ENCODE measurements at places on chromosomes 1 and 21.
A peak's percentile ranks its signal among the peaks of the same experiment; 100 is the strongest.

DNA sequence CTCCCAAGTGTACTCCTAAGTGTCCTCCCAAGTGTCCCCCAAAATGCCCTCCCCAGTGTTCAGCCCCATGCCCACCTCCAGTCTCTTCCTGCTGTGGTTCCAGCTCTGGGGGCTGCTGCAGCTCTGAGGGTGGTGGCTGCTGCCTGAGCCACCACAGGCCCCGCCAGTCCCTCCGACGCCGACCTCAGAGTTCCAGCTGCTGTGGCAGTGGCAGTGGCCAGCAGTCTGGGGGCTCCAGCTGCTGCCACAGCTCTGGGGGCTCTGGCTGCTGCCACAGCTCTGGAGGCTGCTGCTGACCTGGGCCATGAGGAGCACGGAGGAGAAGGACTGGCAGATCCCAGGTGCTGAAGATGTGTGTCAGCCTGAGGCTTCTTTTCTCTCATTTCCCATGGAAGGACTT, 993 bp downstream of the LCE5A start:
- no peak for DNase-seq

- peak; percentile 47 for DNase-seq
Observed at GRCh38 chr1:118979754-118980575, 8.2 kb downstream of the TBX15 start.

GRCh38 chr1:246773213-246773641, 49.0 kb downstream of the SCCPDH start:
- no peak for DNase-seq

DNA sequence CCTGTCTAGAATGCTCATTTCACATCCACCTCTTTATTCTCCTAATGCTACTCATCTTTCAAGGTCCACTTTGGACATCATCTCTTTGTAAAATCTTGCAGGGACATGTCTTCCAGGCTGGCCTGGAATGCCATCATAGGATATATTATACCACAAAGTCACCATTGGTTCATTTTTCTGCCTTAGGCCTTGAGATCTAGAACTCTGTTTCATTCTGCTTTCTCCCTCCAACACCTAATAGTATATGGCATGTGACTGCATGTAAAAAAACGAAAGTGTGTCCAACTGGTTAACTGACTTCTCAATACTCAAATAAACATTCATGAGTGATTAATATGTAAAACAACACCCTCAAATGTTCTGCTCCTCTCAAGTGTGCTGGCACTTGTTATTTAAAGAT, 84.1 kb downstream of the RGS2 start:
- DNase-seq: no peak

- DNase-seq: no peak
Observed at GRCh38 chr1:48031676-48032075, 34.5 kb upstream of the TRABD2B start.

- DNase-seq: no peak
Observed at GRCh38 chr21:46268371-46268770, 17.0 kb downstream of the MCM3AP start.

GRCh38 chr1:218995091-218995665, 178.5 kb upstream of the LYPLAL1 start:
- no peak for DNase-seq

DNA sequence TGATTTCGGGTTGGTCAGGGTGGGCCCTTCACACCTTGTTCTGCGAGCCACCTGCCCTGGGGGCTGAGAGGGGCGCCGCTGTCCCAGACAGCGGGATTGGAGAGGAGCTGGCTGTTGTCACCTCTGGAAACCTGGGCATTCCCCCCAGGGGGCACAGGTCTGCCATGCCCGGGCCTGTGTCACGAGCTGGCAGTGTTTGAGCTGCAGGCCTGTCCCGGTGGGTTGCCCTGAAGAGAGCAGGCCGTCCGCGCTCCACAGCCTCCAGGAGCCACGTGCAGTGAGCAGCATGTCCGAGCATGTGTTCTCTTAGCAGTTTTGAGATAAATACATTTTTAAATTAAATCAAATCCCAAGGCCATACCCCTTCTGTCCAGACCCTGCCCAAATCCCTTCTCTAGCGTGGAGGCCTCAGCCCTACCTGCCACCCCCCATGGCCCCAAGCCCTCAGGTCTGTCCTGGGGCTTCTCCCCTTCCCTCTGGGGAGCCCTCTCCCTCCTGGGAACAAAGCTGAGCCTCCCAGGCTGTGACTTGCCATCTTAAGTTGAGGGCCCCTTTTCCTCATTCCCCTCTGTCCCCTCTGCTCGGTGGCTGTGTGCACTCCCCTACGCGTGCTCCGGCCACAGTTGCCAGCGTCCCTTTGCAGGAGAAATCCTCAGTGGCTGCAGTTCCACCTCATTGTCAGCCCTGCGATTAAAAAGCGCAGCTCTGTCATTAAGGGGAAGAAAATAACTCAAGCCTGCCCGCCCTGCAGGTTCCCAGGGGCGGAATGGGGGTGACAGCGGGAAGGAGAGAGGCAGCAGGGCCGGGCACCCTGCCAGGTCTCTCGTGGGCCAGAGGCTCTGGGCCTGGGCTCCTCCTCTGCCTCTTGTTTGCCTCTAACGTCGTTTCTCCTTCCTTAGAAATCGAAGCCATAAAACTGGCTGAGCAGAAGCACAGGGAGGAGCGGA, 26.6 kb downstream of the SLX9 start:
- no peak for DNase-seq

DNA sequence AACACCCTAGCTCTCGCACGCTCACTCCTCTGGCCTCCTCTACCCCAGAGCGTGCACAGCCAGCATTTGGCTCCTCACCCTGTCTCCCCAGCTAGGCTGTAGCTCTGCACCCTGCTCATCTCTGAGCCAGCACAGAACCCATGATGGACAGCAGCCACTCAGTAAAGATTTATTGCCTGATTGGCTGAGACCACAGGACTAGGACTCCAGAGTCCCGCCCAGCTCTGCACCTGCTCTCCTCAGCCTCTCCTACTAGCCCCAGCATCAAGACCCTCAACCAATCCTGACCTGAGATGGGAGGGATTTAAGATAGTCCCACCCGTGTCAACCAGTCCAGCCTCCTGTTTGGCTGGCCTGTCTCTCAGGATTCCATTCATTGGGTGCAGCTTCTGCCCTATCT, 9.3 kb downstream of the C1QB start:
- peak; percentile 31 for DNase-seq

DNA sequence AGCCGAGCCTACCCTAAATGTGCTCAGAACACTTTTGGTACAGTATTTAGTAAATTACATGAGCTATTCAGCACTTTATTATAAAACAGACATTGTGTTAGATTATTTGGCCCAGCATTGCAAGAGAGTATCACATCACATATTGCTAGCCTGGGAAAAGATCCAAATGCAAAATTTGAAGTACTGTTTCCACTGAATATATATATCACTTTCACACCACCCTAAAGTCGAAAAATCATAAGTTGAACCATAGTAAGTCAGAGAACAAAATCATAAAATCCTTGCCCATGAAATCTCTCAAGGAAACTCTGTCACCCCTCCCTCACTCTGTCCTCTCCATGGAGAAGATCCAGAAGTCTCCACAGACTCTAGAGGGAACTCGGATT, 33.1 kb downstream of the RGS8 start:
- DNase-seq: no peak

All from neuronal stem cell (in vitro differentiated cells).